ENCODE measurements at places on chromosomes 11 and 22. TPM values are rescaled to one million over a fixed set of nuclear protein-coding genes. Genes with fewer than 3 reads are reported as not detected.

SYCE3 gene
- total RNA-seq, result not detected

APOL6 gene
- 16.4 TPM for total RNA-seq

OR2AG1 gene
- total RNA-seq, result not detected

KCTD17 gene
- total RNA-seq, result 32.1 TPM

CALCA gene
- not detected for total RNA-seq

GPHA2 gene
- not detected for total RNA-seq

RFPL2 gene
- not detected for total RNA-seq

SAA1 gene
- total RNA-seq, result 31.8 TPM
